GM04503 (cell line): ENCODE measurements at places on chromosomes 11 and 22.

GRCh38 chr22:49461674-49462073 is 366.0 kb downstream of the BRD1 start:
- no peak for DNase-seq

- DNase-seq: no peak
Measured at GRCh38 chr11:112177589-112177988, 2.3 kb downstream of the BCO2 start.

DNA sequence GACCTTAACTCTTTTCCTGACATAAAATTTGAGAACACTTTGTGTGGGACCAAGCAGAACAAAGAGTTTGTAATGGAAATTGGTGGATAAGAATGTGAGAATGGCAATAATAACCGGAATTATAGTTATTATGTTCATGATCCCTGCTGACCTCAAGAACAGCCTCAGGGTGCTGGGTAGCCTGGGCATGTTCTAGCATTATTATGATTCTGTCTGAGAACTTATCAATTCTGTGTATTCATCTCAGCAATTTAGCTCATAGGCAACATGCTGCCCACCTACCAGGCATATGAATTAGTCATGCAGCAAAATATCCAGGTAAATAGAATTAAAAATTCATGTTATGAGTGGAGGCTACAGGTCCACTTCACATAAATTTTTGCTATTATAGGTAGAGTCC is 61.9 kb downstream of the CTSC start:
- no peak for DNase-seq

GRCh38 chr11:115930291-115930690 is 426.1 kb upstream of the CADM1 start:
- no peak for DNase-seq

DNA sequence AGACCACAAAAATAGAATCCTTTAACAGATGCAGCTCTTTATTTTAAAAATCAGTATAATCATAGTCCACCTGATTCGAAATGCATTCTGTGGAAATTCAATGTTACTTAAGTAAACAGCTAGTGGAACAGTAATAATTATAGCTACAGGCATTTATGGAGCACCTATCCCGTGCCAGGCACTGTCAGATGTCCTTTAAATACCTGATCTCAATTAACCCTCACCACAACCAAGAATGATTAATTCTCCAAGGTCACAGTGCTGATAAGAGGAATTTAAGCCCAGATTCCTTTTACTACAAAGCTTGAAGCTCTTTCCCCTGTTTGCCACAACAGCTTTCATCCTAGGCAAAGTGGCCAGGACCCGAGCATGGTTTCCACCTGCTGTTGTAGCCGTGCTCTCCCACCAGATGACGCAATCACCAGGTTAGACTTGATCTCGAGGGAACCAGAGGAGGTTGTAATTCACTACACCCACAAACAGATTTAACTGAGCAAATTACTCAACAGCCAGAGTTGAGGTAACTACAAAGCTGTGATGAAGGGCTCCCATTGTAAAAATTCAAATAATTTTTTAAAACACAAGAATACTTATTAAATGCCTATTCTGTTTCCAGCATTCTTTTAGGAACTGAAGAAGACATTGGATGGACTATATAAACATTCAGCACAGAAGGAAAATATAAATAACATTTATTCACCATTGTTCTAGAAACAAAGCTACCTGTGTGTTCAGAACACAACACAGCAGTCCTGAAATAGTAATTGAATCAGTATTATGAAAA is 10.3 kb downstream of the PRDM10 start:
- DNase-seq: no peak

- DNase-seq: peak; percentile 21
Measured at GRCh38 chr11:58006940-58007339, 16.7 kb upstream of the OR9Q1 start.

GRCh38 chr11:77287136-77287535 is 14.3 kb downstream of the GDPD4 start:
- DNase-seq: no peak

DNA sequence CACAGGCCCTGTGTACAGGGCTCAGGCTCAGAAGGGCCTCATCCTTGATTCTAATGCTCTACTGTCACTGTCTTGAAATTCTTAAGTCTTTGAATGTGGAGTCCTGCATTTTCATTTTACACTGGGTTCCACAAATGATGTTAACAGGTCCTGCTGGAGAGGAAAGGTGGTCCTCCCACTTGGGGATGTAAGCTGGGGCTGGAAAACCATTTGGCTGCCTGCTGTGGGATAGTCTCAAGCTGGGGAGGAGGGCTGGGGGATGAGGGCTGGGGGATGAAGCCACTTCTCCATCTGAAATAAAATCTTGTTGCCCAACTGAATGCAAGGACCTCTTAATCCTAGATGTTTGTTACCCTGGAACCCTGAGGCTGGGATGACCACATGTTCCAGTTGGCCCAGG is 423.0 kb downstream of the TENM4 start:
- DNase-seq: no peak

DNA sequence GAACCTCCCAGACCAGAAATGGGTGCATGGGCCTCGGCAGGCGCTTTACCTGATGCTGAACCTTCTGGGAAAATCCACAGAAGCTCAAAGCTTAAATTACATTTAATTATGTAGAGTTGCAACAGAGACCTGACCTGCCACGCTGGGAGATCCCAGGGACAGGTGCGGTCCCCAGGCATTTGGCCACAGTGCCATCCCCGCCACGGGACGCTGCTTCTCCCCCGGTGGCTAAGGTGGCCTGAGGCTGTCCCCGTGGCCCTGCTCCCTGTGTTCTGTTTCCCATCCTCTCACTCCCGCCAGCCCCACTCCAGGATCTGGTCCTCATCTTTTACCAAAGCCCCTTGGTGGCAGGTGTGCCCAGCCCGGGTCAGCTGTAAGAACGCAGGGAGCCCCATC is 39.6 kb downstream of the GRAMD4 start:
- DNase-seq: no peak

DNA sequence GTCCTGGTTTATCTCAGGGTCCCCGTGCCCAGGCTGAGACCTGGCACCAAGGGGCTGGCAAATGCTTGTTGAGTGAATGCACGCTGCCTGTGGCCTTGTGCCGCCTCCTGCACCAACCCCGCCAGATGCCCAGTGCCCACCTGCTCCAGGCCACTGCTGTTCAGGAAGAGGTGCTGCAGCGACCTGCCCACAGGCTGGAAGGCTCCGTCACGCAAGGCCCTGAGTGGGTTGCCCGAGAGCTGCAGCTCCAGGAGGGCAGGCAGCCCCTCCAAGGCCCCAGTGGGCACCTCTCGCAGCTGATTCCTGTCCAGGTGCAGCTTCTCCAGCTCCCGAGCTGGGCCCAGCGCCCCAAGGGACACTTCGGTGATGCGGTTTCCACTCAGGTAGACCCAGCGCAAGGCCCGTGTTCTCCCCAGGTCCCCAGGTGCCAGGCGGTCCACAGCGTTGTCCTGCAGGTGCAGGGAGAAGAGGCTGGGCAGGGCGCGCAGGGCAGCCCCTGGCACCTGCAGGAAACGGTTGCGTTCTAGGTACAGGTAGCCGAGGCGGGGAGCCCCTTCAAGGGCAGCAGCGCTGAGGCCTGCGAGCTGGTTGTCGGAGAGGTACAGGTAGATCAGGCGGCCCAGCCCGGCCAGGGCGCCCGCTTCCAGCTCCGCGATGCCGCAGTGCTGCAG is 3.6 kb downstream of the CHADL start:
- DNase-seq: no peak

GRCh38 chr11:60947700-60948099 is 4.3 kb downstream of the SLC15A3 start:
- DNase-seq: no peak

- DNase-seq: no peak
Measured at GRCh38 chr22:40451210-40451609, 80.8 kb downstream of the SGSM3 start.

GRCh38 chr22:36541831-36542411 is 13.0 kb upstream of the EIF3D start:
- peak; percentile 82 for DNase-seq

- no peak for DNase-seq
Measured at GRCh38 chr22:46625113-46625842, 5.1 kb downstream of the GRAMD4 start.

DNA sequence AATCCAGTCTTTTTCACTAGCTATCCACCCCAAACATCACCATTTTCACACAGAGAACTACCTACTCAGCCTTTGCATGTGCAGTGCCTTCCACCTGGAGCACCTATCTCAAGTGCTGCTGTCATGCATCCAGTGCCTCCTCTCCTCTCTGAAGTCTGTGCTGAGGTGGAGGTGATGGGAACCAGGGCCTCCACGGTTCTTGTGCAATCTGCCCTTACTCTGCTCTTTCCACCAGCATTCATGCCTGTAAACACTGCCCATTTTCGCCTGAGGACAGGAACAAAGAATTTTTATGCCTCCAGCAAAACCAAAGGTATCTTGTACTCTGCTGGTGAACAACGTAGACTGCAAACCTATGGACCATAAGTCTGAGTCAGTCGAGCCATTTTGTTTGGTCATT is 27.0 kb downstream of the PITPNB start:
- no peak for DNase-seq

DNA sequence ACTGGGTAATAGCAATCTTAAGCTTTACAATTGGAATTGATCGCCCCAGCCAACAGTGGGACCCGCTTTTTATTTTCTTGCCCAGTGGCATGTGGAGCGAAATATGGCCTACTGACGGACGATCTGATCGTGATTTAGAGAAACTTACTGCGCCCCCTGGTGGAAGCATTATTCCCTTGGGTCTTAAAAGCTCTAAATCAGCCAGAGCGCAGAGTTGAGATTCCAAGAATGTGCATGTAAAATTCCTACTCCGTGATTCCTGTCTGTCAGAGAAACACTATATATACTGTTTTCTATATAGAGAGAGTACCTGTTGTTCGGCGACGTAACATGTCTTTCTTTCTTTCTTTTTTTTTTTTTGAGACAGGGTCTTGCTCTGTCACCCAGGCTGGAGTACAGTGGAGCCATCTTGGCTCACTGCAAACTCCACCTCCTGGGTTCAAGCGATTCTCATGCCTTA is 3.7 kb upstream of the DPF2 start:
- peak; percentile 29 for DNase-seq

- peak; percentile 2 for DNase-seq
Measured at GRCh38 chr11:11748706-11749365, 92.9 kb upstream of the USP47 start.

- no peak for DNase-seq
Measured at GRCh38 chr22:50367778-50368500, 24.8 kb downstream of the PPP6R2 start.

GRCh38 chr22:37283393-37283937 is 1.2 kb downstream of the CYTH4 start:
- no peak for DNase-seq

GRCh38 chr11:76801736-76802135 is 18.6 kb downstream of the TSKU start:
- DNase-seq: no peak

GRCh38 chr11:123378096-123378495 is 52.0 kb upstream of the GRAMD1B start:
- DNase-seq: no peak

DNA sequence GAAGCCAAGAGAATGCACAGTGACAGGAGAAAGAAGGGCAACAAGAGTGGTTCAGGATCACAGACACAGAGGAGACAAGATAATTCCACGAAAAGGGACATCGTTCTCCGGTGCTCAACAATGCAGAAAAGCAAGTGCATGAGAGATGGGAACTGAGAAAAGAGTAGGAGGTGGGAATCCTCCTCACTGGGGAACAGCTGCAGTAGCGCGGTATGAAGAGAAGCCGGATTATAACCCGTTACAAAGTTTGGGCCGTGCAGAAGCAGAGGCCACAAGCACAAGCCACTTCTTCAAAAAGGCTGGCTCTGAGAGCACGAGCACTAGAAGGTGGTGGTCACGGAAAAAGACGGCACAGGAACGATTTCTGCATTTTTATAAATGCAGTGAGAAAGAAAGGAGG is 114.2 kb upstream of the BID start:
- DNase-seq: no peak

- no peak for DNase-seq
Measured at GRCh38 chr11:59053387-59053786, 32.7 kb upstream of the GLYATL1B start.

DNA sequence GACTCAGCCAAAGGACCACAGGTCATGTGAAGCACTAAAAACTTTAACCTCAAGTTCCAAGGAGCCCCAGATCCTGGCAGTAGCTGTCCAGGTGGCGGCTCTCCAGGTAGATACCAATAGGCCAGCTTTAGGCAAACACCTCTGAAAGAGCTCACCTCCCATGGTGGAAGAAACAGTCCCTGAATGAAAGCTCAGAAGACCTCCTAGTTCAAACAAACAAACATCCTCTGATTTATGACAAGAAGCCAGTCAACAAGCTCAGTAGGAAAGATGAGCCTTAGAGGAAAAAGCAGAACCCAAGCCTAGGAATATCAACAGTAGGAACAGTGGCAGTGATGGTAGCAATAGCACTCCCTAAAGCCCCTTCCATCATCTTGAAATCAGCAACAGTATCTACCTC is 17.2 kb downstream of the ABTB2 start:
- no peak for DNase-seq

DNA sequence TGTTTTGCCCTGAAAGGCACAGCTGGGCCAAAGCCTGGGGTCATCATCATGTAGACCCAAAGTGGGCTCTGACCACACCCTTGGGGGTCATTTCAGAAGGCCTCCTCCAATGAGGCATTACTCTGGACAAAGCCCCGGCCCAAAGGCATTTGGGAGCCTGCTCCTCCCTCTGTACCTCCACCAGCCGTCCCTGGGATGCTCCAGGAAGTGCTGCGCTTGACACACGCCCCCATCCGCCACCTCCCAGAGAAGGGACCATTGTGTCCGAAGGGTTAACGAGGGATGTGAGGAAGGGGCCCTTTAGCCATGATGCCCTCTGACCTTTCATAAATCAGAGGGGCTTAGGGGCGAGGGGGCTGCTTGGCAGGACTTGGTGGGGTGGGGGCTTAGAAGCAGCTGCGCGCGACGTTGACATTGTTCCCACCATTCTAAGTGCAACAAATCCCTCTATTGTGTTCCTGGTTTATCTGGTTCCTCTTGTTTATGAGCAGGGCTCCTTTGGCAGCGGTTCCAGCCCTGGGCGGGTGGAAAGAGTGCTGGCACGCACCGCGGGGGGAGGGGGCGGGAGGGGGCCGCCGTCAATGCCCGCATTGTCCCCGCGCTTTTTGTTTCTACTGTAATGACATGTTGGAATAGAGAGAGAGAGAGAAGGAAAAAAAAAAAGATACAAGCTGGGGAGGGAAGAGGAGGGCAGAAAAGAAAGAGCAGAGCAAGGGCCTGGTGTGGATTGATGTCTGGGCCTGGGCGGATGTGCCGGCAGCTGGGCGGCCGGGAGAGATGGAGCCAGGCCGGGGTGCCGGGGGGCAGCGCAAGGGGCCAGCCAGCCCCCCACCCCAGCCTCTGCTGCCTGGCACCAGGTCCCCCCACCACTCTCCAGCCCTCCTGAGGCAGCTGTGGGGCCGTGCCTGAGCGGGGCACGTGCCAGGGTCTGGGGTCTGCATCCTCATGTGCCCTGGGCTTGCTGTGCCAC is 32.1 kb upstream of the SOX10 start:
- no peak for DNase-seq

GRCh38 chr22:49048591-49048990 is 779.1 kb downstream of the BRD1 start:
- no peak for DNase-seq

- no peak for DNase-seq
Measured at GRCh38 chr11:131628739-131629138, 258.3 kb downstream of the NTM start.

GRCh38 chr11:60633645-60634044 is 65.8 kb upstream of the MS4A8 start:
- no peak for DNase-seq
